ENCODE measurements at places on chromosomes 13 and 19.
A peak's percentile ranks its signal among the peaks of the same experiment; 100 is the strongest.

- DNase-seq = no peak
These were observed 27.3 kb upstream of the ZNF681 start for GRCh38 chr19:23785982-23786381.

GRCh38 chr13:49828453-49828852 lies 36.0 kb upstream of the KPNA3 start:
- no peak for DNase-seq

DNA sequence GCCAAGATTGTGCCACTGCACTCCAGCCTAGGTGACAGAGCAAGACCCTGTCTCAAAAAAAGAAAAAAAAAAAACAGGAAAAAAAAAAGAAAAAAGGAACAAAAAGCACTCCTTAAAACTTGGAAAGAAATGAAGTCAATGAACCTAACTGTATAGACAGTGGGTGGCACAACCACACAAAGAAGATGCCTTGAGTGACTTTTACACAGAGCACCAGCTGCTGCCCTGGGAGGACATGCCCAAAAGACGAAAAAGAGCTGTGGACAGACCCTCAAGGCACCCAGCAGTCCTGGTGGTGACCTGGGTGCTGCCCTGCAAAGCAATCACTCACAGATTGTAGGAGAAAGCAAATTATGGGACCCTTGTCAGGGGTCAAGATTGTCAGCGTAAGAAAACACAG lies 5.9 kb upstream of the LAMP1 start:
- DNase-seq = no peak

DNA sequence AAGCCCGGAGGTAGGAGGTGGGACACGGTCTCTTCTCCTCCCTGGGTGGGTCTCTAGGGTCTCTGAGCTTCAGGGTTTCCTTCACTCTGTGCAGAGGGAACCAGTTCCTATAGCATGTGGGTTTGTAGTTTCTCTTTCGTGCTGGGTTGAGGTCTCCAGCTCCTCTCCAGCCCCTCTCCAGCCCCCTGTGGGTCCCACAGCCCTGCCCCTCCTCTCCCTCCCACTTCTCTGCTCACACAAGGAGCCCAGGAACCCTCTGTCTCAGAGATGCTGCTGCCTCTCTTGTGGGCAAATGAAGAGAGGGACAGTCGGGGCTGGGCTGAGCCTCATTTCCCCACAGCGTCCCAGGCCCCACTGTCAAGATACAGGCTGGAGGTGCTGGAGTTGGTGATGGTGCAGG lies 1.4 kb downstream of the SIGLEC7 start:
- no peak for DNase-seq

- DNase-seq = peak; percentile 80
These were observed 674 bp downstream of the BRD4 start for GRCh38 chr19:15331419-15332310.

DNA sequence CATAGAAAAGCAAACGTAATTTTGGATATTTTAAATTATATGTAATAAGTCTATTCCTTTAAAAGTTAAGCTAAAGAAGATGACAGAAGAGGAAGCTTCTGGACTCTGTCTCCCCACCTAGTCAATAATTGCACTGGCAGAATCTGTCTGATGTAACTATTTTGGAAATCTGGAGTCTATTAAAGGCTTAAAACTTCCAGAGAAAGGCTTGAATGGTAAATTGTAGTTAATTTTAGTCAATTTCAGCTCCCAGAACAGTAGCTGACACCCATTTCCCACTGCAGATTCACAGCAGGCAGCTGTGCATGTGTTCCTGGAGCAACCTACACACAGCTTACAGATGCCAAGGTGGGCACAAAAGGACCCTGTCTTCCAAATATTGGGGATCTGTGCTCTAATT lies 304.1 kb downstream of the PCDH20 start:
- no peak for DNase-seq

- peak; percentile 84 for DNase-seq
These were observed 4.5 kb downstream of the FAM174C start for GRCh38 chr19:1279782-1280341.
